ENCODE measurements at places on chromosomes 11 and 22.

DNA sequence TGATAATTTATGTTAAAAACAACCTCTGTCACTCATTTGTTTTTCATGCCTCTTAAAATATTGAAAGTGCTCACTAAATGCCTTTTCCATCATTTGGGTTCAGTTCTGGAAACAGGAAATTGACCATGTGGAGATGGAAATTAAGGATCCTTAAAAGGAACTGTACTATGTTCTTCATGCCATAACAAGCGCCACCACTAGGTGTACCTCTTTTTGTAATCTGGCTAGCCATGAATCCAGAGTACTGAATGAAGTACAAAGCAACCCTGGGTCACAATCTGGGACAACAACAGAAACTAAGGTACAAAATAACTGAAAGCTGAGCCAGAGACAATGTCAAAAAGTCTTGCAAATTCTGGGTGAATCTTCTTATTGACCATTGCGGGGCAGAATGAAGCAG, 559.1 kb downstream of the FAM181B start:
- no peak for DNase-seq

DNA sequence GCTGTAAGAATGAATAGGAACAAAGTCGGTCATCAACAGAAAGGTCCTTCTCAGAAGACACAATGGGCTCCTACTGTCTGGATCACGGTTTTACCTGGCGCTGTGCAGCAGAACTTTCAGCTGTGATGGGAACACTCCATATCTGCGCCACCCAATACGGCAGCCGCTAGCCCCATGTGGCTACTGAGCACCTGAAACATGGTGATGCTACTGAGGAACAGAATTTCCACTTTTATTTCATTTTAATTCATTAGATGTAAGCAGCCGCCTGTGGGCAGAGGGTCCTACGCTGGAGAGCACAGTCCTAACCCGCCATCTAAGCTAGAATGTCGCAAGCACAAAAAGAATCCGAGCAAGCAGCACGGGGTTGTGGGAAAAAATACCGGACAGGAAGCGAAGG, 2.7 kb downstream of the SULT4A1 start:
- DNase-seq, result no peak

DNA sequence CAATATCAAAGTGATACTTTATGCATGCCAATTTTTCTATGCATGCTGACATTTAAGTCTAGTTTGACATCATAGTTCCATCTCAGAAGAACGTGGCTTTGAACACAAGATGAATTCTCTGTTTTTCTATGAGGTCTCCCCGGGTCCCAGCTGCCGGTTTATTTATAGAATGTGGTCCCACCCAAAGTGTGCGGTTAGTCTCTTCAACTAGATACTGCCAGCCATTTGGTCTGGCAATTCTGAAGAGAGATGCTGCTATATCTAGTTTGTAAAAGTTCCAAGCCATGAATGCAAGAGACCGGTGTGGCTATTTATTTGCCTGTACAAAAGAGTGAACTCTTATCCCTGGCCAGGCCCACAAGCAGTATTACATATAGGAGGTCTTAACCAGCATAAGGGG, 9.2 kb downstream of the OR5A2 start:
- DNase-seq, result no peak

GRCh38 chr11:11416917-11417316, 63.9 kb upstream of the CSNK2A3 start:
- DNase-seq, result peak; percentile 85

DNA sequence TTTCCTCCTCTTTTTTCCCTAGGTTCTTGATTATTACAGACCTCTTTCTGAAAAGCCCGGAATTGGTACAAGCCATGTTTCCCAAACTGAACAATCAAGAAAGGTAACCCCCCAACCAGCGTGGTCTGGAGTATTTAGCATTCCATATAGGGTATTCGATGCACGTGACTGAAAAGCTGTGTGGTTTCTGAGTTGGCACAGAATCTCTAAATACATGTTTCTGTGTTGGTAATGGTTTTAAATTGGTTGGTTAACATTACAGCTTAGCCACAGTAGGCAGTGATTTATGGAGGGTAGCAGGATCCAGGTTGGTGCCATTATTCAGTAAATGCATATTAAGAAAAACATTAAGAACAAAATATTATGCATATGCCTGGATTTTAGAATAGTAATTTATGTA, 46.8 kb downstream of the ATXN10 start:
- no peak for DNase-seq

DNA sequence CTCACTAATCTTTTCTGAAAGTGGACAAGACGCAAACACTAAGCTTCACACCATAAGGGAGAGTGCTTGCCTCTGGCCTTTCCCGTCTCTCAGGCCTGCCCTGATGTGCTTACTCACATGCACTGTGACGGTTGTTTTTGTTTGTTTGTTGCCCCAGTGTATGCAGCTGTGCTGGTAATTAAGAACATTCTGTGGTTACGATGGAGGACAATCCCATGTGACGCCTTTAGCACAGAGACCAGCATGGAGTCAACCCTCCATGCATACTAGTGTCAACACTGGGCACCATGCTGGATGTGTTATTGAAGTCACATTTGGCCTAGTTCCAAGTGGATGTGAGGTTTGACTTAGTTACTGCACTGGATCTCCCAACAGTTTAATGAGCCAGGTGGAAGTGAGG, 27.8 kb upstream of the CDON start:
- no peak for DNase-seq

DNA sequence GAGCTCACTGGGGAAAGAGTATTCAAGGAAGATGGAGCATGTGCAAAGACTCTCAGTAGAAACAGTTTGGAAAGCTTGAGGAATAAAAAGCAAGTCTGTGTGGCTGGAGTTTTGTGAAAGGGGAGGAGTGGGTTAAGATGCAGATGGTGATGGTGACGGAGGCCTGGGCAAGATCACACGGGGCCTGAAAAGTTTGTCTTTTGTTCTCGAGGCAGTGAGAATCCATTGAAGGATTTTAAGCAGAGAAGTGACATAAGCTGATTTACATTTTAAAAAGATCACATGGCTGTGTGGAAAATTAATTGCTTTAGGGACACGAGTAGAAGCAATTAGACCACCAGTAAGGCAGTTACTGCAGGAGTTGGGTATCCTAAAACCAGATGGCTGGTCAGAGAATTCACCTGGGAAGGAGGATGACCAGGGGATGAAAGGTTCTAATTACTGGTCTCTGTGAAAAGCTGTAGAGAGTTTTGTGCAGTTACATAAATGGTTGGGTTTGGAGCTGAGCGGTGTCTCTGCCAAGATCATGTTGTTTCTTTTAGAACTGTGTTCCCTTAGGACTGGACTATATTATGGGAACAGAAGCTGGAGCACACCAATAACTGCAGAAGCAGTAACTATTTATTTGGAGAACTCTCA, 7.1 kb downstream of the RRP8 start:
- no peak for DNase-seq

GRCh38 chr11:130772266-130773227, 143.7 kb downstream of the SNX19 start:
- peak; percentile 96 for DNase-seq

DNA sequence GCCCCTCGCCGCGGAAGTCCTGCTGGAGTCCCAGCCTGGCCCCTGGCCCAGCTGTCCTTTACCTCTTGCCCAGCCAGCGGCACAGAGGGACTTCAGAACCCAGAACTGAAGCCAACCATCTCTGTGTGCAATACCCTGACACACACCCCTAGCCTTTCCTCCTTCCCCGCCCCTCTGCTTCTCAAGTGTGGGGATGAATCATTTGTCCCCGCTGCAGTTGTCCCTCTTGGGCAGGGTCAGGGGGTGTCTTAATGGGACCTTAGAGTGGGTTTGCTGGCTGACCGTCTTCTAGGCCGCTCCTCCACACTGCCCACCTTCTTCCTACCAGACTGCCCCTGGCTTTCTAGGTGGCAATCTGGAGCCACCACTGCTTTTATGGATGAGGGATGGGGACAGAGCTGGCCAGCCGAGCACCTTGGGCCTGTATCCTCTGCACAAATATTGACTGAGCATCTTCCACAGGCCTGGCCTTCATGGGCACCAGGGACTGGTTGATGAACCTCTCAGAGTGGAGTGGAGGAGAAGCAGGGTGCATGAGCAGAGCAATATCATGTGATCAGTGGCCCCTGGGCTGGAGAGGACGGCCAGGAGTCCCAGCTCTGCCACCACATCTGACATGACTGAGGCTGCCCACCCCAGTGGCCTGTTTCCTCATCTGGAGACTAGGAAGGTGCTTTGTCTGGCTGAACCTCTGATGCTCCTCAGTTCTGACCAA, 668 bp upstream of the CHST1 start:
- DNase-seq, result no peak

DNA sequence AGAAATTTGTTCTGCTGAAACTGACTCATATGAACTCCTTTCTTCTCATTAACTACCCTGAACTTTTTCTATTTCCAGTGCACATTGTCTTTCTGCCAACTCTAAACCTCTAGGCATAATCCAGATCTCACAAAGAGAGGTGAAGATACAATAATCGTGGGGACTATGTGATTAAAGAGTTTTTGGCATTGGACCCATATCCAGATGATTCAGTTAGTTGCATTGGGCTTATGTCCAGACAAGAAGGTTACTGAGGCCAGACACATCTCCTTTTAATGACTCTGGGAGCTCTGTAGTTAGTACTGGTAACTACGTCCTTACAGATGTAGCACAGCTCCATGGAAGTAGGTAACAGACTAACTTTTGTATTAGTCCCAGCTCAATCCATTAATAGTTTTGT, 273.0 kb downstream of the CASP12 start:
- DNase-seq, result peak; percentile 19

GRCh38 chr11:95650276-95650675, 139.3 kb downstream of the FAM76B start:
- no peak for DNase-seq

DNA sequence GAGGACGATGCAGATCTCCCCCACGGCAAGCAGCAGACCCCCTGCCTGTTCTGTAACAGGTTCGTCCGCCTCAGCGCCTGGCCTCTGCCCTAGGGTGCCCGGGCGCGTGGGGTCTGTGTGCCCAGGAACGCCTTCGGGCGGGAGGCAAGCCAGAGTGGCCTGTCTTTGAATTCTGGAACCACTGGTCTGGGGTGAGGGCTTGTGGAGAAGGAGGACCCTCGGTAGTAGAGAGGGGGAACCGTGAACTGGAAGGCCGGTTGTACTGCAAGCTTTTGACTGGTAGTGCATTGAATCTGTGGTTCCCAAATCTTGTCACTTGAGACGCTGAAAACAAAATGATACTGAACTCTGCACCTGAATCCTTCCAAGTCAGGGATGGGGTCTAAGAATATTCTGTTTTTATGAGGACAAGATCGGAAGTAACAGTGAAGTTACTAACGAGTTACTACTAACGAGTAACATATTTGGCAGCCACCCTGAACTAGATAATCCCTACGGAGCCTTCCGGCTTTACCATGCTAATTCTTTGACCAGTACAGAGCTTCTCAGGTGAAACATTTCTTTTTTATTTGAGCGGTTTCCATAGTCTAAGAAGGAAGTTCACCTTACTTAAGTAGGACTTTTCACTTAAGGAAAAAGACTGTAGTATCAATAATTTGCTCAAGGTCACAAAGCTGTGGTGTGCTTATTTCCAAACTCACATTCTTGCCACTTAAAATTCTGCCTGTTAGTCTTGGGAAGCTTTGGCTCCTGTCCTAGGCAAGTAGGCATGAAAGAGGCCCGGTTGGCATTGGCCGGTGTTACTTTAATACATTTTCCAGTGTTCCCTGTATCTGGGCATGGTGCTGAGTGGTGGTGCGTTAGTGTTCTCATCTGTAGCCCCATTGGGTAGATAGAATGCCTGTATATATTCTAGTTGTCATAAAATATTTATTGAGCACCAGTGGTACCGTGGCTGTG, 860 bp downstream of the PRMT3 start:
- peak; percentile 50 for DNase-seq

DNA sequence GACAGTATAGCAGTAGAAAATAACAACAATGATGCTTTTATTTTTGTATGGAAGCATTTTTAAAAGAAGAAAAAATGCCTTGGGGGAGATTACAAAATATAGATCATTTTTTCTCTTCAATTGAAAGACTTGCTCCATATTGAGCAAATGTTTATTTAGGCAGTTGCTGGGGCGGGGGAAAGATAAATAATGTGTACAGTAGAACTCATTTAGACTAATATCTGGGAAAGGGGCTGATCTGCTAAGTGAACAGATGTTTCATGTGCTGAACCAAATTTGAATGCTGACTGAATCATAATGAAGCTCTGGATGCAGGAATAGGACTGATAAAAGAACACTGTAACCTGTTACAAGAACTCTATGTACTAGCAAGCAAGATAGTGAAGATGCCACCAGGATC, 457.1 kb upstream of the TENM4 start:
- DNase-seq, result no peak

DNA sequence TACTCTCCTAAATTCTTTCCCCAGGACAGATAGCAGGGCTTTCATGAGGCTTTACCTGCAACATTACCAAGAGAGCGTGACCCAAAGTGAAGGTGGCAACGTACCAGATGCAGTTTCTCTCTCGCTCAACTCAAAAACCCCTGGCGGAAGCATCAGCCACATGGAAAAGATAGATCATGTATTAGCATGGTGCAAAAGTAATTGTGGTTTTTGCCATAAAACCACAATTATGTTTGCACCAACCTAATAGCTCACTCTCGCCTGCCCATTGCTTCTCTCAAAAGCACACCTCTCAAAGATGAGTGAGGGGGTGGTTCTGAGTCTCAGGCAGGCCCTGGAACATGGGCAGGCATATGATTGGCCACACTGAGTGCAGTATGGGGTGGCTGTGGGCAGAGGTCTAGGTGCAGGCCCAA, 7.0 kb downstream of the MS4A6A start:
- no peak for DNase-seq

- no peak for DNase-seq
These were observed 9.5 kb downstream of the CHORDC1 start for GRCh38 chr11:90213322-90213721.

DNA sequence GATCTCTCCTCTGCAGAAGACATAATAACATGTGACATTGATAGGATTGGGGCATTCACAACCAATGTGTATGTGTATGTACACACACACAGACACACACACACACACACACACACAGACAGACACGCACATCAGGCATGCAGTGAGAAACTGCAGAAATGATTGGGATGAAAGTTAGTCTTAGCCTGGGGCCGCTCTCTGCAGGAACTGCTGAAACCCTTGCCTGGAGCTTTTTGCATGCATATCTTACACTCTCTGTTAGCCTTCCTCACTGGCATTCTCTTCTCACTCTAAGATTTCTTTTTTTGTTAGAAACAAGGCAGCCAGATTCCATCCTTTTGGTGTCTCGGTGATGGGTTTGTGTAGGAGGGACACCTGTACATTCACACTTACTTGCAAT, 337.9 kb downstream of the NELL1 start:
- no peak for DNase-seq

DNA sequence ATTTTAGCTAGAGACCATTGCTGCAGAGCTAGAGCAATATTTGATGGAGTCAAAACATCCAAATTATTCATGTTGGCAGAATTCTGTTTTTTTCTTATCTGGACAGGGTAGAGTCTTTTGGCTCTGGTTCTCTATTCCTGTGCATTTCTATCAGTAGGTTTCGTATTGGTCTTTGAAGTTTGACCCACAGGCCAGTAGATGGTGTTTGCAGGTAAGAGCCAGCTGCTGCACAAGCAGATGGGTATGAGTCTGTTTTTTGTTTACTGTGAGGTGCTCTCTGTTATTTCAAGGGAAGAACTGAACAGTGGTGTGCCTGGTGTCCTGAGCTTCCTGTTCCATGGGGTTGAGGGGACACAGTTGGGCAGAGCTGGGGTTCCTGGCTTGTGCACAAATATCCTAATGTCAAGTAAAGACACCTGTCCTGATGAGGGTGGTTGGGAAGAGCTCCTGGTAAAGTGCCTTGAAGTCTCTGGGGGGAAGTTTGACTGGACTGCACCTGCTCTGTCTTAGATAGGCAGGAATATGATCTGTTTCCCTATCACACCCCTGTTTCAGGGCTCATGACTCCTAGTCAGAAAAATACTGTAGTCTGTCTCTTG, 34.0 kb upstream of the SLC22A25 start:
- no peak for DNase-seq

Measured in renal cortical epithelial cell (primary cell).